ENCODE measurements at places on chromosomes 2 and 18. TPM values are rescaled to one million over a fixed set of nuclear protein-coding genes. Genes with fewer than 3 reads are reported as not detected.

IL36B gene
- not detected for total RNA-seq

DNA sequence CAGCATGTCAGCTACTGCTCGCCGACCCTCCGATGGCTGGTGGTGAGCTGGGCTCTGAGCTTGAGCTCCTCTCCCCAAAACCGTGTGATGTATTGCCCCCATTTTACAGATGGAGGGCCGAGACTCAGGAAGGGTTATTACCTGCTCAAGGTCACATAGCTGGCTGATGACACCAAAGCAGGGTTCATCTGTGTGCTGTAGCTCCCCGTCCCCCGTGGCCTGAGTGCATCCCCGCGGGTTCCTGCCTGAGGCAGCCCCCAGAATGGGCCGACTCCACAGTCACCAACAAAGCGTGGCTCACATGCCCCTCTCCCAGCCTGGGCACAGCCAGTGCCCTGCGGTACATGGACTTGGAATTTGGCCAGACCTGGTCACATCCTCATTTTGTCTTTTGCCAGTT, 198.6 kb downstream of the TFCP2L1 start:
- H3K4me1 ChIP-seq, result peaks cover 4% of the 10 kb centered on the region
- H3K4me3 ChIP-seq, result no peak overlapping the region
- no peak overlapping the region for H3K27ac ChIP-seq
- no peaks in the 10 kb centered on the region for H3K36me3 ChIP-seq
- H3K27me3 ChIP-seq, result no peaks in the 10 kb centered on the region
- DNase-seq, result no peak

DNA sequence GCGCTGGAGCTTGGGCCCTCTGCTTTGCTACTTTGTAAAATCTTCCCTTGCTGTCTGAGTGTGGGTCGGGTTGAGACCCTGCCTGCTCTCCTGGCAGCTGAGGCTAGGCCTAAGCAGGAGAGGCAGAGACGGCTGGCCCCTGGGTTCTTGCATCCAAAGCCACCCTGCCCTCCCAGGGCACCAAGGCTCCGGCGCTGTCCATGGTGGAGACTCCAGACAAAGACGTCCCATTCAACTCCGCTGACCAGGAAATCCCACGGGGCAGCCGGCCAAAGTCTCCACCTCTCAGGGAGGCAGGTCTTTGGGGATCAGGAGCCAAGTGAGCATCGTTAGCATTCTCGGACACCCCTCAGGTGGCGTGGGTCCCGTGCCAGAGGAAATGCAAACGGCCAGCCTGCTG, 2.6 kb upstream of the PRLH start:
- peak; percentile 80 for DNase-seq
- H3K27ac ChIP-seq, result no peak overlapping the region
- H3K27me3 ChIP-seq, result no peaks in the 10 kb centered on the region

DNA sequence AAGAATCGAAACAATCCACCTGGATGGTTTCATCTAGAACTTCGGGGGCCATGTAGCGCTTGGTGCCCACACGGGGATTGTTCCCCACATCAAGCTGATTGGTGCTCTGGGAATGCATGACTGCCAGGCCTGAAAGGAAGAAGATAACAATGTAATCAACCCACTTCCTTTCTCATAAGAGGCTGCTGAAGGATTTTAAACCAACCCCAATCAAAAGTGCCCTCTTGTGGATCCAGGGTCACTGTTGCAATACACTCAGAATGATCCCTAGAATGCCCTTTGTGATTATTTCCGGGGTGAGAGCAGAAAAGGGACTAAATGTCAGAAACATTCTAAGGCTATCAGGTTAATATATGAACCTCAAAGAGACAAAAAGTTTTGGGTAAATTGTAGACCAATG, 115.2 kb downstream of the ACVR1 start:
- H3K27me3 ChIP-seq, result no peaks in the 10 kb centered on the region
- no peak overlapping the region for H3K4me3 ChIP-seq
- H3K4me1 ChIP-seq, result no peaks in the 10 kb centered on the region
- H3K27ac ChIP-seq, result no peak overlapping the region
- peaks cover 16% of the 10 kb centered on the region for H3K36me3 ChIP-seq

MOCOS gene
- 0.85 TPM for total RNA-seq

HJURP gene
- total RNA-seq, result 14.3 TPM

- H3K36me3 ChIP-seq, result no peaks in the 10 kb centered on the region
- peak; percentile 43 for DNase-seq
- peak overlapping the region; percentile 42 for H3K27ac ChIP-seq
- H3K27me3 ChIP-seq, result peaks cover 16% of the 10 kb centered on the region
- H3K4me3 ChIP-seq, result peak overlapping the region; percentile 100
- H3K4me1 ChIP-seq, result peaks cover 19% of the 10 kb centered on the region
Observed at GRCh38 chr18:32469190-32469651, 1.5 kb downstream of the GAREM1 start.

DNA sequence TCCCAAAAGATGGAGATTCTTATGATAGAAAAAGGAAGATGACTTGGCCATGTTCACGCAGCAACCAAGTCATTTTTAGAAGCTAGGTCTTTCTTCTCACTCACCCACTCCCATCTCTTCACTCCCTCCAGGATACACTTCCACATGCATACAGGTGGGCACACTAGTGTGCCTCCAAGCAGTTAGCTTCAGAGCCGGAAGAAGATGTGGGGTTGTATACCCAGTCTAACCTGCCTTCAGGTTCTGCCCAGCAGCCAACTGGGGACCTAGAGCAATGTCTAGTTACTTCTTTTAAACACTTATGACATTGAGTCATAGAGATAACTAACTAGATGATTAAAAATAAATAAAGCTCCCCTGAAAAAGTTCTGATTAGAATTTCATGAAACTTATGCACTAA, 21.8 kb upstream of the TANK start:
- H3K27me3 ChIP-seq, result no peaks in the 10 kb centered on the region
- no peak overlapping the region for H3K4me3 ChIP-seq
- H3K36me3 ChIP-seq, result no peaks in the 10 kb centered on the region

DNA sequence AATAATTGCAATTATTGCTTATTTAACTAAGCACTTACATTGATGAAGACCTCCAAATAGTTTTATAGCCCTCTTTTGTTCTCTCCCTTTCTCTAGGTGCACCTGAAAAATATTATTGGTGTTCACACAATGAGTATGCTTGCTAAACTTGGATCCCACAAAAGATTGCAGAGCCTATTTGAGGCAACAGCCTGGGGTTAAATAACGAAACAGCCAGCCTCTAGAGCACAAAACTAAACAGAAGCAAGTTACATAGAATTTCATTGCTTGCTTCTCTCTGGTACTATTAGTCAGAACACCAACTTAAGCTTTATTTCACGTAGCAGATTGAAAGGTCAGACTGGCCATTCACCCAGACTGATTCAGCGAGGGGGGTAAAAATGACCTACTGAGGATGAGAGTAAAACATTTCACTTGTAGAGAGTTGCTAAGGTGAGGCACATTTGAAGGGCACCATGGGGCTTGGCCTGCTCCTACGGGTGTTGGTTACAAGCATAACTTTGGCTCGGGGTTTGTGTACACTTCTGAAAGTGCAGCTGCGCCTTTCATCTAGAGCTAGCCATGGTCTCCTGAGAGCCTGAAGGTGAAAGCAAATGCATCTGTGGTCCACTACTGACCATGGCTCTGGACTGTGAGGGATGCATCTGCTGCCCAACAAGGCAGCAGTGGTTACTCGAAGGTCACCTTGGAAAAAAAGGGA, 225.1 kb upstream of the LRRTM1 start:
- H3K36me3 ChIP-seq, result no peaks in the 10 kb centered on the region
- no peaks in the 10 kb centered on the region for H3K27me3 ChIP-seq
- H3K4me1 ChIP-seq, result no peaks in the 10 kb centered on the region
- DNase-seq, result no peak

NXPH2 gene
- total RNA-seq, result 10.5 TPM

GRCh38 chr2:37271376-37272067, 40.1 kb downstream of the NDUFAF7 start:
- no peak overlapping the region for H3K4me3 ChIP-seq
- H3K27ac ChIP-seq, result no peak overlapping the region
- no peaks in the 10 kb centered on the region for H3K27me3 ChIP-seq

GRCh38 chr2:78439122-78439521, 586.4 kb upstream of the REG3G start:
- no peak overlapping the region for H3K27ac ChIP-seq
- H3K36me3 ChIP-seq, result no peaks in the 10 kb centered on the region
- DNase-seq, result no peak
- H3K4me1 ChIP-seq, result no peaks in the 10 kb centered on the region
- no peak overlapping the region for H3K4me3 ChIP-seq

DNA sequence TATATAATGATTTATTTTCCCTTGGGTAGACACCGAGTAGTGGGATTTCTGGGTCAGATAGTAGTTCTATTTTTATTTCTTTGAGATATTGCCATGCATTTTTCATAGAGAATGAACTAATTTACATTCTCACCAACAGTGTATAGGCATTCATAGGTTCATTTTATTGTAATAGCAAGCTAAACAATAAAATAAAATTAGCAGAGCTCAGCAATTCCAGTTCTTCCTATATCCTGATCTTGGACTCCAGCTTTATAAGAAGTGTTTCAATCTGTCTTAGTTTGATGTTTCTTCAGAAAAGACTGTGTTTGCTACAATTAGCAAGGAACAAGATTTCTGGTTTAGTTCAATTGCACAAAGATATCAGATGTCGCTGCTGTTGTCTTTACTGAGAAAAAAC, 1024.4 kb upstream of the LRRTM1 start:
- H3K4me1 ChIP-seq, result no peaks in the 10 kb centered on the region
- DNase-seq, result no peak
- no peaks in the 10 kb centered on the region for H3K36me3 ChIP-seq
- H3K27me3 ChIP-seq, result no peaks in the 10 kb centered on the region

CABLES1 gene
- total RNA-seq, result 4.9 TPM

DNA sequence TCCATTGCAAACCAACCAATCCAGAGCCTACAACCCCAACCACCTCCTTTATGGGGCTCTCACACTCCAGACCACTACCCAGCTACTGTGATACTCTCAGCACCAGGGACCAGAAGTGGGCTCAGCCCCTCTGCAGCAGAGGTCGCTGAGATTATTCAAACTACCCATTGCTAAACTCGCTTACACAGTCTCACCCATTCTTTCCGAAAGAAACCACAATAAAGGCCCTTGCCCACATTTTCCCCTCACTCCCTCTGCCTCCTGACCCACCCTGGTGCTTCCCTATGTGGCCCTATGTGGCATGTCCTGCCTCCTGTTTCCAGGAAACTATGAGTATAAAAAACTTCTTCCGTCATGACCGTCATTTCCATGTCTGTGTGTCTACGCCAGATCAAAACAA, 10.7 kb downstream of the TEX51 start:
- no peak overlapping the region for H3K4me3 ChIP-seq
- no peak for DNase-seq
- no peak overlapping the region for H3K27ac ChIP-seq

DNA sequence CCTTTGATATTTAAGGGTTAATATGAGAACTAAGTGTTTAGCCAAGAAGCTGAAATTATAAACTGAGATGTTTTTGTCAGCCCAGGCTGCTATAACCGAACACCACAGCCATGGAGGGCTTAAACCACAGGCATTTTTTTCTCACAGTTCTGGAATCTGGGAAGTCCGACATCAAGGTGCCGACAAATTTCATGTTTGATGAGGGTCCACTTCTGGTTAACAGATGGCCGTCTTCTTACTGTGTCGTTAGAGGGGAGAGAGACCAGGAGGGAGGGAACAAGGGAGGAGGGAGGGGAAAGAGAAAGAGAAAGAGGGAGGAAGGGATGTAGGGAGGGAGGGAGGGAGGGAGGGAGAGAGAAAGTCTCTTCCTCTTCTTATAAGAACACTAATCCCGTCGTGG, 6.5 kb upstream of the CNDP2 start:
- no peaks in the 10 kb centered on the region for H3K27me3 ChIP-seq
- peak; percentile 65 for DNase-seq
- no peaks in the 10 kb centered on the region for H3K4me1 ChIP-seq
- H3K27ac ChIP-seq, result no peak overlapping the region
- H3K36me3 ChIP-seq, result no peaks in the 10 kb centered on the region

DNA sequence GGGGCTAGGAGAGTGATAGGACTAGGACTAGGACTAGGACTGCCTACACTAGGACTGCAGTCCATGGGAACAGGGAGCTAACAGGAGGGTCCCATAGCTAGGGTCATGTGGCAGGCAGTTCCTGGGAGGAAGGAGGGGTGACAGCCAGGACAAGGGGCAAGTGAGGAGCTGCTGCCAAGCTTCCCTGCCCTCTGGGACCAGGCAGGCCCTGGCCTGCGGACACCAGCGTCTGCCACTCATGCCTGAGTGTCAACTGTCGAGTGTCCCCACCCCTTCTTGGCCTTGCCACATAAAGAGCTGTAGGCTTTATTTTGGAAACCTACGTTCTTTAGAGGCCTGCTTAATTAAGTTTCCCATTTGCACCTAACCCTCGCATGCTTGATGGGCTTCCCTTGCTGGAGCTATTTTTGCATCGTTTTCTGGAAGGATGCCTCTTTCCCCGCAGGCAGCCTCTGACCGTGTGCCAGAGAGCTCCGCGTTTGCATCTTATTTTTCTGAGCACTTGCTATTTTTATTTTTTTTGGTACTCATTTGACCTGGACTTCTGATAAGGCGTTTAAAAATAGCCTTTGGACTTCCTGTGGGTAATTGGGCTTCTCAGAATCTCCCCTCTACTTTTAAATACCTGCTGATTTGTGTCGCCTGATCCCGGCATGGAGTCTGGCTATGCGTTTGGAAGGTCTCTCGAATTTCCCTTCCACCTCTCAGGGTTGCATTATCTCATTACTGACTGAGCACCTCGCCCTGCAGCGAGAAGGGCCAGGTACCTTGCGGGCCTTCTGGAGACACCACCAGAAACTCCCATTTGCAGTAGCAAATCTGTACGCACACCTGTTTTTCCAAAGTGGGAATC, 66.4 kb downstream of the SH3RF3 start:
- peak; percentile 11 for DNase-seq
- H3K4me3 ChIP-seq, result no peak overlapping the region
- H3K4me1 ChIP-seq, result peaks cover 20% of the 10 kb centered on the region
- H3K27ac ChIP-seq, result no peak overlapping the region

HNRNPLL gene
- total RNA-seq, result 76.2 TPM

FAM237A gene
- not detected for total RNA-seq

- H3K36me3 ChIP-seq, result no peaks in the 10 kb centered on the region
- no peak overlapping the region for H3K27ac ChIP-seq
Observed at GRCh38 chr18:55484773-55485172, 103.2 kb downstream of the TCF4 start.

TWIST2 gene
- not detected for total RNA-seq

DNA sequence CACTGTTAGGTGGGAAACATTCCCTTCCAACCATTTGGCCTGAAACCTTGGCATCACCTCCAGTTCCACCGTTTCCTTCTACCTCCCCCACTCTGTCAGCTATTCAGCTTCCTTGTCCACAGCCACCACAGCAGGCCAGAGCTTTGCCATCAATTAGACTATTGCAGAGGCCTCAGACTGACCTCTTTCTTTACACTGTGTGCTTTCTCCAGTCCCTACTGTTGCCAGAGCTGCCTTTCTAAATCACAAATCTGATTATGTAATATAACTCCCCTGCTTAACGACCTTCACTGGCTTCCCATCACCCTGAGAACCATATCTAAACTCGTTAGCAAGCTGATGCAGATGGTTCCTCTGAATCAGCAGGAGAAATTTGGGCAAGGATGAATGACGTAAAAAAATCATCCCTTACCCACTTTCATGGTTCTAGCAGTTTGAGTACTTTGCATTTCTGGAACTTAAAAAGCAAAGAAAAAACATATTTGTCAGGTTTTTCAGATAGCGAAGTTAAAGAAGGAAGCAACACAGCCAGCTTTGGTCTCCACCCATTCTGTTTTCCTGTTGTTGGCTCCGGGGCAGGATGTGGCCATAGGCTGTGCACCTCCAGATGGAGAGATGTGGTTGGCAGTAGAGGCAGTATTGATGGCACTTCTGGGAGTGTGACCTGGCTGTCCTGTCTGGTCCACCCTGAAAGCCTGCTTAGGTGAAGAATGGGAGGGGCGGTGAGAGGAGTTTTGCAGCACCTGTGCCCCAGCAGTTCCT, 422.1 kb downstream of the PARD3B start:
- H3K27me3 ChIP-seq, result no peaks in the 10 kb centered on the region
- no peaks in the 10 kb centered on the region for H3K36me3 ChIP-seq
- DNase-seq, result no peak
- H3K4me1 ChIP-seq, result peaks cover 2% of the 10 kb centered on the region
